Naive thymus-derived CD8-positive, alpha-beta T cell (primary cell): ENCODE measurements at places on chromosomes 16 and 17.

GRCh38 chr16:19715566-19715965 is 2.5 kb downstream of the KNOP1 start:
- H3K4me1 ChIP-seq, result peaks cover 30% of the 10 kb centered on the region
- peaks cover 7% of the 10 kb centered on the region for H3K36me3 ChIP-seq
- no peak overlapping the region for H3K27ac ChIP-seq
- H3K27me3 ChIP-seq, result no peaks in the 10 kb centered on the region
- DNase-seq, result no peak

DNA sequence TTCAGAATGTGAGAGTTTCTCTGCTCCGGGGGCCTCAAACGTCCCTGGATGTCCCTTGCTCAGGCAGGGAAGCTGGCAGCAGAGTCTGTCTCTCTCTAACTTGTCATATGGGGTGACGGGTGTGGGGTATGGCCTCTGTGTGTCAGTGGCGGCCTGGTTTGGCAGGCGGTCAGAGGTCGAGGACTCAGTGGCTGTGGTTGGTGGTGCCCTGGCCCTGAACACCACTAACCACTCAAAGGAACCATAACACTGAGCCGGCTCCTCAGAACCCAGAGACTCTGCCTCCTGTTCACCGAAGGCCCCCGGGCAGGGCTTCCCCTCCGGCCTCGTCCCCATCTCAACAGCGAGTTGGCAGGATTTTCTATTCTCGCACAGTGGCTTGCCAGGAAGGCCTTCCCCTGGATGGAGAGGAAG is 677 bp downstream of the P2RX1 start:
- H3K27me3 ChIP-seq, result no peaks in the 10 kb centered on the region
- H3K27ac ChIP-seq, result peak overlapping the region; percentile 1
- H3K4me3 ChIP-seq, result peak overlapping the region; percentile 57
- H3K36me3 ChIP-seq, result no peaks in the 10 kb centered on the region

DNA sequence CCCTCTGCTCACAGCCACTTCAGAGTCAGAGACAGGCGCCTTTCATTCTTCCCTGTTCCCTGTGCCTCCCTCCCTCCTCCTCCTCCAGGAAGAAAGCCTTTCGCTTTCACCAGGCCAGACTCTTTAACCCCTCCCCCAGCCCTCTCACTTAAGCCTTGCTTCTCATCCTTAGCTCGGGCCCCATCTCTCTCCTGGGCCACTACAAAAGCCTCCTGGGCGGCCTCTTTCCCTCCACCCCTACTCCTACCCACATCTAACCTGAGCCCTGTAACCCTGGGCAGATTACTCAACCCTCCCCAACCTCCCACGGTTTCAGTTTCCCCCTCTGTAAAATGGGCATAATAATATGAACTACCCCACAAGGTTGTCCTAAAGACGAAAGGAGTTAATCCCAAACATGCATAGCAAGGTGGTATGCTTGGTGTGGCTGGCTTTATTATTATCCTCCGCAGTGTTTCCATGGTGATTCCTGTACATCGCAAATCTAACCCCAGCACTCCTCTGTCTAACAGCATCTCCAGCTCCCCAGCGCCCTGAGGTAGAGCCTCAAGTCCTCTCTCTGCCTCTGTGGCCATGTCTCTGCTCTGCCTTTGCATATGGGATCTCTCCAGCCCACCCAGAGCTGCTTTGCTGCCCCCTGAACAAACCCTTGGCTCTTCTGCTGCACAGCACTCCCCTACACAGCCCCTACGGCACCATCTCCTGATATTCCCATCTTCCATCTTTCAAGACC is 17.7 kb downstream of the PIMREG start:
- peaks cover 5% of the 10 kb centered on the region for H3K4me1 ChIP-seq
- no peaks in the 10 kb centered on the region for H3K27me3 ChIP-seq
- no peak overlapping the region for H3K27ac ChIP-seq
- H3K36me3 ChIP-seq, result no peaks in the 10 kb centered on the region

GRCh38 chr16:84677017-84677803 is 22.6 kb upstream of the USP10 start:
- peaks cover 6% of the 10 kb centered on the region for H3K27me3 ChIP-seq
- DNase-seq, result no peak
- H3K27ac ChIP-seq, result no peak overlapping the region
- H3K36me3 ChIP-seq, result no peaks in the 10 kb centered on the region
- H3K4me3 ChIP-seq, result no peak overlapping the region
- peaks cover 5% of the 10 kb centered on the region for H3K4me1 ChIP-seq

GRCh38 chr17:15456972-15457722 is 10.3 kb downstream of the CDRT4 start:
- H3K4me3 ChIP-seq, result no peak overlapping the region
- no peaks in the 10 kb centered on the region for H3K4me1 ChIP-seq
- DNase-seq, result no peak
- H3K27me3 ChIP-seq, result no peaks in the 10 kb centered on the region

DNA sequence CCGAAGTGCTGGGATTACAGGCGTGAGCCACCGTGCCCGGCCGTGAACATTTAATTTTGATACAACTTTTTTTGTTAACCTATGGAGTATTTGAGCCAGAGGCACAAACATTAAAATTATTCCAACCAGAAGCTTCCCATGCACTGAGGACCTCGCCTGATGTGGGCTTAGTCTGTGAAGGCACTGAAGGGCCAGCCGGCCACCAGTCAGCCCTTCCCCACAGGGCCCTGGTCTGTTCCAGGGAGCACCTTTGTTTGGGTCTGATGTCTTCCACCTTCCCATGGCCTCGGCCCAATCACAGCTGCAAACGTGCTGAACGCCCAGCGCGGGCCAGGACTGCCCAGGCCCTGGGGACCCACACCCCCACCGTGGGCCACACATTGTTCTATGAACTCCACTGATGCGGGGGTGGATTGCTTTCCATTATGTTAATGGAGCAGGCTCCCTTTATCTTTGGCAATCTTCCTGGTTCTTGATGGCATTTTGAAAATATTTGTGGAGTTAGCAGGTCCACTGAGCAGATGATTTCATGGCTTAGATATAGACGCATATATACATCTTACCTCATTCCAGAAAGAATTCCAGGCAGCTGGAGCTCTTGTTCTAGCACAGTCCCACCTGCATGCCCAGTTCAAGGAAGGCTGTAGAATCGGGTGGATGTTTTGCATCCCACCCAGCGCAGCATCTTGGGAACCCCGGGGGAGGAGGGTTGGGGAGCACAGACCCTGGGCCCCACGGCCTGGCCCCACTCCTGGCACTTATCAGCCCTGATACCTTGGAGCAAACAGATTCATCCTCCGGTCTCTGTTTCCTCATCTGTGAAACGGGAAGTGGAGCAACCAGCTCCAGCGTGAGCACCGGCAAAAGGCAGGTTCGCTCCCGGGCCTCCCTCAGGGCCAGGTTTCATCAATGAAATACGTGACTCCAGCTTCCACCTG is 14.5 kb downstream of the SPIRE2 start:
- H3K4me3 ChIP-seq, result no peak overlapping the region
- no peaks in the 10 kb centered on the region for H3K36me3 ChIP-seq
- no peak overlapping the region for H3K27ac ChIP-seq
- no peak for DNase-seq
- H3K4me1 ChIP-seq, result peaks cover 17% of the 10 kb centered on the region
